ENCODE measurements at places on chromosomes 12 and 14.

DNA sequence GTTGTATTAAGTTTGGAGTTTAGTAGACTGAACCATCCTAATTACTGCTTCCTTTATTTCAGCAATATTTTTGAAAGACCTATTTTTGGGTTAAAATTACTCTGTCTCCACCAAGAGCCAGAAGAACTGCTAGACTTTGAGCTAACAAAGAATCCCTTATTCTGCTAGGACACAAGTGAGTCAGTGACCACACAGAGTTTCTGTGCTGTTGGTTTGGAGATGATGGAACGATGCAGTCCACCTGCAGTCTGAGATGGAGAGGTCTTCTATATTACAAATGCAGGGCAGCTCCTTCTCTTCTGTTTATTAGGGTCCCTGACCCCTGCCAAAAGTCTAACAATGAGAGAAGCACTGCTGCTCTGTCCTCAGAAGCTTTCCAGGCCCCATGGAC, 6.7 kb upstream of the STXBP6 start:
- peak; percentile 46 for DNase-seq

DNA sequence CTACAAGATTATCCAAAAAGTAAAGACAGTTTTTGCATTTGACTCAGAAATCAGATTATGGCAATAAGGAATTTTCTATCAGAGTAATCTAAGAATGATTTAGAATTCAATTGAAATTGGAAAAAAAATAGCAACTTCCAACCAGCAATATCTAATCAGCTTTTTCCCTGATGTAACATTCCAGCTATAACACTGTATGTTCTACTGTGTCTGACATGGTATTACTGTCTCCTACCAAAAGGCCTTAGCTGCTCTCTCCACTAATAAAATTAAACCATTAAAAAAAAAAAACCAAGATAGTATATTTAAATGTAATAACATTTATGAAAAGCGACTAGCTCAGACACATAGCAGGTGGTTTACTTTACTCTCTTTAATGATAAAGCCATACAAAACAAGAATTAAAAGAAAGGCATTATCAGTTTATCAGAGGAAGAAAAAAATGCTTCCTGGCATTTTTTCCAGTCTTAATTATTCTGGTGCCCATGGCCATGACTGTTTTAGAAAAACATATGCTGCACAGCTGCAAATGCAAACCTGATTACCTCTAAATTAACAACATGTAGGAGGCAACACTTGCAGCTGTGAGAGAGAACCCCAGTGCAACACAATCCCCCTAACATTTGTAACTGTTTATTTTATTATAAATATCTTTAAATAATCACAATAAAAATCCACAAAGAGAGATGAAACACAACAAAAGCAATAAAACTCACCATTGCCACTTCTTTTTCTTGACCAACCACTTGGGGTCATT, 28.8 kb downstream of the PHLDA1 start:
- DNase-seq = no peak

GRCh38 chr14:103534576-103535061, 5.6 kb downstream of the TRMT61A start:
- DNase-seq = no peak

DNA sequence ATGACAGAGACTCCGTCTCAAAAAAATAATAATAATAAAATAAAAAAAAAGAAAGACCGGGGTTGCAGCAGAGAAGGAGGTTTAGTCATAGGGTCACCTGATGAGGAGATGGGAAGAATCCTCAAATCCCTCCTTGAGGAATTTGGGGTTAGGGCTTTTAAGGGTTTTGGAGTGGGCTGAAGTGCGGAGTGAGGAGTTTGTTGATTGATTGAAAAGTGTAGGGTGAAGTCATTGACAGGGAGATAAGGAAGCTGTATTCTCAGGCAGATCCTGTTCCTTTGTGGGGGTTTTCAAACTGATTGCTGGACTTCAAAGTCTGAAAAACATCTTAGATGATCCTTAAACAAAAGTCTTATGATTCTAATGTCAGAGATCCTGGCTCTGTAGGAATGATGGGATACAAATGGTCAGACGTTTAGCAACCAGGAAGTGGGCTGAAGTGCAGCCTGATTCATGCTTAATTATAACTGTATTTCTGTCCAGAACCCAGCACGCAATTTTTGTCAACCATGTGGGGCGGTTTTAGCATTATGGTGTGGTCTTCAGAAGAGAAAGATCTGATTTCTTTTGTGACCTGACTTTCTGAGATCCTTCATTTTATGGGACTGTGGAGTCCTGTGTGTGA, 16.0 kb downstream of the FNTB start:
- no peak for DNase-seq
